ENCODE measurements at places on chromosomes 13 and 19.

DNA sequence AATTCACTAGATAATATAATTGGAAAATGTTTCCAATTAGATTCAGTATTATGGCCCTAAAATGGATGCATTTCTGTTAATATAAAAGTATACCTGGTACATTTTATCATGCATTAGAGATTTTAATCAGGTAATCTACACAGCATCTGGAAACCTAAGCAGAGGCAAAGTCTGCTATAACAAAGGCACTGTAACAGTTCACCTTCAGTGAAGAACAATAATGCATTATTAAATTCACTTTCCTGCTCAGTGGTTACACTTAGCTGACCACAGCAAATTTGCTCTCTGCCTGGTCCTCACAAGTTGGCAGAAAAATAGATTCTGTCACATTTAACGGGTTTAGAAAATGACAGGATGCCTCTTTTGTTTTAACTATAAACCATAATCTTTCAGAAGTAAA is 326.9 kb downstream of the DACH1 start:
- no peak for DNase-seq

DNA sequence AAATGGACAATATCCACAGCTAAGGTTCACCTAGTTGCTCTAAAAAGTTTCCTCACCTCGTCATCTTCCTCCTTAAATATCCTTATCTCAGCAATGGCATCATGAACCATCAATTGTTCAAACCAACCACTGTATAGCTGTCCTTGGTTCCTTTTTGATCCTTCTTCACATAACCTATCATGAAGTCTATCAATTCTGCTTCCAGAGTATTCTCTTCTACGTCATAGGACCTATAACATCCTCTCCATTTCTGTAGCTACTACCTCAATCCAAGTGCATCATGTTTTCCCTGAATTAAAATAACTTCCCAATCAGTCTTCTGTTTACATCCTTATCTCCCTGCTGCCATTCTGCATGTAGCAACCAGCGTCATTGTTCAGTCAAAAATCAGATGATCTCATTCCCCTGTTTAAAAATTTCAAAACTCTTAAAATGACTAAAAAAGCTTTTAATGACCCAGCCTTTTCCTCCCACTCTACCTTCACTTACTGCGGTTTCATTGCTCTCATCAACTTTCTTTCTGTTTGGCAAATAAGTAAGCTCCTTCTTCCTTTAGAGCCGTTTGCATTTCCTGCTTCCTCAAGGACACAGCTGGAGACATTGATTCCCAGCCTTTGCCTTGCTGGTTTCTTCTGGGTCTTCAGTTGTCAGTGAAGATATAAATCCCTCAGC is 223.9 kb upstream of the MIR17HG start:
- DNase-seq: no peak

DNA sequence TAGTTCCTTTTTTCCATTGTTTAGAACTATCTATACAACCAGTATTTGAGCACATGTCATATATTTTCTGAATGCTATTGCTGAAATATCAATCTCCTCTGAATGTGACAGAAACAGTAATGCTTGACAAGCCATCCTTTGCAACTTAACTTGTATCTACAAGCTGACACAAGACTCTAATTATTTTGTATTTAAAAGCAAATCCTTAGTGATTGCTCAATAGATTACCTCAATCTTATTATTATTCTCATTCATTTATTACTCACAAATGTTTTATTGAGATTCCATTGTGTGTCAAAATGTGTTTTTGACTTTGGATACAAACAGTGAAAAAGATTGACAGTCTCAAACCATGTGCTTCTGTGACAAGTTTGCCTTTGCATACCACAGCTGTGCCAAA is 787.8 kb upstream of the PRR20A start:
- DNase-seq: no peak

- DNase-seq: no peak
Measured at GRCh38 chr13:110554227-110554836, 7.2 kb downstream of the RAB20 start.

GRCh38 chr13:51805925-51806324 is 2.0 kb upstream of the DHRS12 start:
- no peak for DNase-seq

DNA sequence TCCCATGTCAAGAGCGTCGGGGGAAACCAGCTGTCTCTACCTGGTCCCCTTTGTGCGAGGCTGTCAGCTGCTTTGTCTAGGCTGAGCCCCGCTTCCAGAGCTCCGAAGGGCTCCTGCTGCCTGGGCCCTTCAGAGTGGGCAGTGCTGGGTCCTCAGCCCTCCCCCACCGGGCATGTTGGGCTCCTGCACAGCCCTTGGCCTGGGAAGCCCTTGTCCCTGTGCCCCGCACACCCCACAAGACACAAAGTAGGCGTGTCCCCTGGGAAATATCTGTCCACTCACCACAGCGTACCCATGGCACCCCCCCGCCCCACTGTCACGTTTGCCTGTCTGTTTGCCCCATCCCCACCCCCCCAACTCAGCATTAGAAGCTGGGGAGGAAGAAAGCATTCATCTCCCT is 39.6 kb upstream of the RANBP3 start:
- no peak for DNase-seq

- DNase-seq: no peak
Measured at GRCh38 chr19:53019684-53020083, 6.0 kb downstream of the ERVV-1 start.

- no peak for DNase-seq
Measured at GRCh38 chr19:7899751-7900378, 3.8 kb upstream of the MAP2K7 start.

Measured in stimulated activated naive CD8-positive, alpha-beta T cell treated with anti-CD3 and anti-CD28 coated beads, Interleukin-15, amount 100 ng/mL, for 72 hours (primary cell).